K562 (cell line): ENCODE measurements at places on chromosomes 2 and 18. TPM values are rescaled to one million over a fixed set of nuclear protein-coding genes. Genes with fewer than 3 reads are reported as not detected.

GRCh38 chr2:99543247-99543646 lies 53.4 kb upstream of the REV1 start:
- DNase-seq, result no peak

- no peak for DNase-seq
These were observed 18.0 kb upstream of the HNMT start for GRCh38 chr2:137946227-137946626.

DNA sequence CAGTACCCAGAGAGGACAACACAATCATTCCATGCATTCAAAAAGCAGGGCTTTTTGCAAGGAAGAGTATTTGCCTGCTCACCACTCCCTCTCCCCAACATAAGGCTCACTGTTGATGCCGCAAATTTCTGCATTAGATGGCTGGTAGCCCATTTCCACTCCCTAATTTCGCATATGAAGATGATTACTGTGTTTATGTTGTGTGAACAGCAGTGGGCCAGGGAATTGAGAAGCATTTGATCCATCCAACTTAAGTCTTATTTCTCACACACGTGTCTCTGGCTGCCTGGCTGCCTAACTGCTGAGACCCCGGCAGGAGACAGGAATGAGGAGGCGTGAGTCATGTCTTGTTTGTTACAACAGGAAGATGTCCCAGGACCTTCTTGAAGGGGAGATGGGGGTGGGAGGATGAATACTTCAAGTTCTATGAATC lies 294.1 kb downstream of the ALK start:
- no peak for DNase-seq

DNA sequence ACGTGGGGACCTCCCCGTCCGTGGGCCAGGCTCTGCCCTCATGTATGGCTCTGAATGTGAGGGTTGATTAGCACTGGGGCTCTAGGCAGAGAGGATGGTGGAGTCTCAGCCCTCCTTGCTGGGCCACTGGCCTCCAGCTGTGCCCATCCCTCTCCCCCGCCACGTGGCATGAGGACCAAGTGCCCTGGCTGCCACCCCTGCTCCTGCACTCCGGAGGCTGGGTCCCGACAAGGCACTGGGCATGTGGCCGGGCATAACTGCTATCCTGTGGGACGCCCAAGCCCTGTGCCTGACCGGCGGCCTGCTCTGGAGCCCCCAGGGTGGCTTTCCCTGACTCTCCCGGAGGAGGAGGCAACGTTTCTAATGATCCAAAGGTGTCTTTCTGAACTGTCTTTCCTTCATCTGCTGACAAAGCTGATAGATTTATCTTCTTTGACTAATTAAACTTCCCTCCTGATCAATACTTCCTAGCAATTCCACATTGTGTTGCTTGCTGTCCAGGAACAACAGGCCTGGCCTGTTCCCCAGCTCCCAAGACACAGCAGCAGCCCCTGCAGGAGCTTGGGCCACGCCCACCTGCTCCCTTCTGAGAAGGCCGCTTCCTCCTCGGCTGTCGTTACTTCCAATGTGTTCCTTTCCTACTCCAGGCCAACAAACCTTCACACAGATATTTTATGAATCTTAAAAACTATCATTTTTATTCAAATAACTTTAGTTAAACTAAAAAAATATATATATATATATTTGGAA lies 132.0 kb downstream of the SNTG2 start:
- no peak for DNase-seq

DNA sequence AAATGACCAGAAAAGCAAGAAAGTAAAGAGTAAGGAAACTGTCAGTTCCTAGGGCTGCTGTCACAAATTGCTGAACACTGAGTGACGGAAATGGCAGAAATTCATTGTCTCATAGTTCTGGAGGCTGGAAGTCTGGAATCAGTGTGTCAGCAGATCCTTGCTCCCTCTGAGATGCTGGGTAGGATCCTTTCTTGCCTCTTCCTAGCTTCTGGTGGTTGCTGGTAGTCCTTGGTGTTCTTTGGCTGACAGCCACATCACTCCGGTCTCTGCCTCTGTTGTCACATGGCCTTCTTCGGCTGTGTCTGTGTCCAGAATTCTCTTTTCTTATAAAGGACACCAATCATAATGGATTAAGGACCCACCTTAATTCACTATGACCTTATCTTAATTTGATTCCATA lies 21.9 kb downstream of the PLEKHB2 start:
- DNase-seq, result no peak

DNA sequence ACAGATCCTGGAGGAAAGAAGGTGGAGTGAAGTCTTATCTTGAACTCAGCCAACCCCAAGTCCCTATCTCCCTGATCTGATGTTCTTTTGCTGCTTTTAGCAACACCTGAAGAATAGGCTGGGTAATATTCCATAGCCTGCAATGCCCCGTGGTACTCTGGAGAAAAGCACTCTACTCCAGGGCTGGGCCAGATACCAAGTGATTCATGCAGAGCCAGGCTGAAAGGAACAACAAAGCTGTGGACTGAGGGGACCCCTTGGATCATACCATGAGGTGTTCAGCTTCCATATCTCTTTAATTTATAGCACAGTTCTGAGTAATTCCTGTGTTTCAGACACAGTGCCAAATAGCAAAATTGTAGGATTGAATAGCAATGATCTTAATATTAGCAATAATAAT lies 130.6 kb downstream of the NXPH2 start:
- DNase-seq, result no peak

CRYGD gene
- not detected in 2 replicates for total RNA-seq

DNA sequence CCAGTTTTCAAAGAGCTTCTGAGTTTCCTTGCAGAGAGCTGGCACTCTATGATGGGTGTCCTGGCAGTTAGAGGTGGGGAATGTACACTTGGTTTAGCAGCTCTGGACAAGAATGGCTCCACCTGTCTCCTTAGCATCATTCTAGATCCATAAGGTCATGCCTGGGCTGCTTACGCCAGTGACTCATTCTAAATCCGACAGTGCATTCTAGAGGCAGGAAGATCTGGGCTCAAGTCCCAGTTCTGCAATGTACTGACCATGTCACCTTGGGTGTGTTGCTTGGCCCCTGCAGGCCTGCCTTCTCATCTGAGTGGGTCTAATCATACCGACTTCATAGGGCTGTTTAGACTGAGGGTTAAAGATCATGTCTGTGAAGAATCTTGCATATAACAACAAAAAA lies 46.5 kb downstream of the PTGR3 start:
- no peak for DNase-seq

- DNase-seq, result no peak
These were observed 136.9 kb downstream of the COPS8 start for GRCh38 chr2:237222601-237223041.

ACTG2 gene
- 0.60 and 0.67 TPM in 2 replicates for total RNA-seq

TSGA10 gene
- 2.8 TPM in 2 replicates for total RNA-seq

DNA sequence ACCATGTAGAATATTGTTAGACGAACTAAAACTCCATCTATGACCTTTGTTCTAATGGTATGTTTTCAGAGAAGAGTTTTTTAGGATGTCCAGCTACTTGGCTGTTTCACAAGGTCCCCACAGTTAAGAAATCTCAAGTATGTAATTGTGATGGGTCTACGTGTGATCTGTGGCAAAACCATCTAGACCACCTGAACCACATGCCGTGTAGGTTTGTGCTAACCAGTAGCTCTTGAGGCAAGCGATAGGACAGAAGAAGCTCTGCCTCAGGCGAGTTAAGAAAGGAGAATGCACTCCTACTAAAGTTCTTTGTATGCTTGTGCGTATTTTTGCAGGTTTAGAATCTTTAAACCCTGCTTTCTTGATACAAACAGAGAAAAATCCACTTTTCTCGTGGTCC lies 13.2 kb downstream of the ZCCHC2 start:
- no peak for DNase-seq

TPO gene
- not detected in 2 replicates for total RNA-seq

GRCh38 chr18:12233378-12233777 lies 20.8 kb upstream of the CIDEA start:
- peak; percentile 19 for DNase-seq

DNA sequence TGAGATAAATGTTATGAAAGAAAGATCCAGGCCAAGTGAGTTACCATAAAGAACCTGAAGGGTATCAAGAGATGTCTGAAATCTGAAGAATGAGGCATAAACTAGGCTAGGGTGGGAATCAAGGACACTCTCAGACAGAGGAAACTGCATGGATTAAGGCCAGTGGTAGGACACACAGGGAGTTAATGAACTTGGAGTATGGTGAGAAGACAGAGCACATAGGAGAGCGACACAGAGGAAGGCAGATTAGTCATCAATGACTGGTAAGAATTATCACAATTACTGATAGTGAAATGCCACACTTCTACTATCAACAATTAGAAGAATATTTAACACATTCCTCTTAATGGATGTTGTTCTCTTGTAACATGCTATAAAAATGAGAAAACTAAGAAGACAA lies 76.9 kb downstream of the TTC21B start:
- DNase-seq, result no peak

SMARCAL1 gene
- total RNA-seq, result 21.8 and 22.6 TPM in 2 replicates

GRCh38 chr2:217568289-217568971 lies 434.4 kb downstream of the TNS1 start:
- DNase-seq, result no peak

DNA sequence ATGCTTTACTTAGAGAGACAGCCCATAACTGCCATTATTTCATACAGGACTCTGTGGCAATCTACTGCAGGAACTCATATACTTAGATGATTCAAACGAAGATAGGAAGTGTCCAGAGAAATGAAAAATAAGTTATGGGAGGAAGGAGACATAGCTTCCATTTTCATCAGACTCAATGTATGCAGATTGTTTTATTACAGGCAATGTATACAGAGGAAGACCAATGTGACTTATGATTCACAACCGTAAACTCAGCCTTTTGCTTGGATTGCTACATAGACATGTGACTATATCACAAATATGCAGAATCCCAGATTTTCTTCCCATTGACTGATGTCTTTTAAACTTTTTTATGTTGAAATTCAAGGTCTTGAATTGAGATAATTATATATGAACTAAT lies 793.4 kb downstream of the SATB2 start:
- no peak for DNase-seq

RGPD4 gene
- total RNA-seq, result not detected in 2 replicates

DNA sequence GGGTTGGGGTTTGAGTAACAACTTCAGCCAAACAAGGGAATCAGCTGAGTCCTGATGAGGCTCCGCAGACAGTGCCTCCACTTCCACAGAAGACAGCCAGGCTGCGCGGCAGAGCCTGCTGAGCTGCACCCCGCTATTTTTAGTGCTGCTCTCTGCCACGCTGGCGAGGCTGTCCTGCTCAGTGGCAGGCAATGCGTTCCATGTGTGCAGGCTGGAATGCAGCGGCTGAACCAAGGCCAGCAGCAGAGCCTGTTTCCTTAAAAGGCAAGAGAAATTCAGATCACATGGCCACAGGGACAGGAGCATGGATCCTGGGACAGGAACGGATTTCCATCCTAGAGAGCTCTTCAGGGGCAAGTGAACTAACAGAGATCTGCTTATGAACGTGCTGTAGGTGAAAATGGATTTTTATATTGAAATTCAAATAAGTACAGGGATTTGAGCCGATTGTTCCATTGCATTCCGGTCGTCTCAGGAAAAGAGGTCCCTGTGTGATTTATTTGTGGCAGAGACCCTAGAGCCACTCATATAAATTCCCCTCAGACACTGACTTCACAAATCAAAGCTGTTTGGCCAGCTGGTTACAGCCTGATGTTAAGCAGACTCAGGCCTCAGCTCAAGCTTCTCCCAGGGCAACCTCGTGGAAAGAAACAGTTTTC lies 98.7 kb downstream of the COL6A3 start:
- no peak for DNase-seq

DNA sequence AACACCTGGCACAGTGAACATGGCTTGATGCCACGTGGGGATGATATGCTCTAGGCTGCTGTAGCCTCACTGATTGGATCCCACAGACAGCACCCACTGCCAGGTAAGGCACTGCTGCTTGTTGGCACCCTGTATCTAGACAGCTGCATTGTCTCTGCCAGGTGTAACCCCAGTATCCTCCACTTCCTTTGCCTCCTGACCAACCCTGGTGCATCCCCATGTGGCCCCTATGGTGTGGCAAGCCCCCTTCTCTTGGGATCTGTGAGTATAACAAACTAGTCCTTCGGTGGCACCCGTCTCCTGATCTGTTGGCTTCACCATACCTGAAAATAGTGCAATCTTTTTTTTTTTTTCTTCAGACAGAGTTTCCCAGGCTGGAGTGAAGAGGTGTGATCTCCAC lies 11.1 kb downstream of the TEX51 start:
- no peak for DNase-seq

IAH1 gene
- total RNA-seq, result 0.13 and 0.22 TPM in 2 replicates
